ENCODE measurements at places on chromosomes 12 and 14.
A peak's percentile ranks its signal among the peaks of the same experiment; 100 is the strongest.

DNA sequence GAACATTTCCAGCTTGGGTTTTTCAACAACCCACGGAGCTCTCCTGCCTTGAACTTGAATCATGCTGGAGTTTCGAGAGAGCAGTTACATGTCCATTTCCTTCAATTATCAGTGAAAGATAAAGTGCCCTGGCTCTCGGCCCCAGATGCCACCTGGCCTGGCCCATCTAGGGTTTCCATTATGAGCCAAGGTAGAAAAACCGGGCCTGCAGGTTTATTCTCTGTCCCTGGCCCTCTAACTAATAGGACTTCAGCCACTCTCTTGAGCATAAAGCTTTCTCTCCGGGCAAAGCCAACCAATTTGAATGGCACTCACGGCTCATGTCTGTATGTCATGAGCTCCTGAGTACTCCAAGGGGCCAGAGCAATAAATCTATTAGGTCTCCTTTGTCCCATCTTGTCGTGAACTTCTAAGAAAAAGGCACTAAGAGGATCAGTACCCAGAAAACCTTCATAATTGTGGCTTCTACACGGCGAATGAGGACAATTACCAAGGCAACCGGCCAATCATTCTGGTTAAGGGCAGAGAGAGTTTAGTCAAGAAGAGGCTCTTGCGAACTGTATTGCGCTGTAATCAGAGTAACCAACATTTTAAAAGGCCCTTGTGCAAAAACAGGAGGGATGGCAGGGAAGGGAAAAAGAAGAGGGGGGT lies 392.3 kb downstream of the MED13L start:
- DNase-seq, result no peak

- DNase-seq, result no peak
These were observed 36.6 kb downstream of the TC2N start for GRCh38 chr14:91830777-91831176.

- DNase-seq, result no peak
These were observed 39.0 kb downstream of the CKB start for GRCh38 chr14:103483600-103483999.

DNA sequence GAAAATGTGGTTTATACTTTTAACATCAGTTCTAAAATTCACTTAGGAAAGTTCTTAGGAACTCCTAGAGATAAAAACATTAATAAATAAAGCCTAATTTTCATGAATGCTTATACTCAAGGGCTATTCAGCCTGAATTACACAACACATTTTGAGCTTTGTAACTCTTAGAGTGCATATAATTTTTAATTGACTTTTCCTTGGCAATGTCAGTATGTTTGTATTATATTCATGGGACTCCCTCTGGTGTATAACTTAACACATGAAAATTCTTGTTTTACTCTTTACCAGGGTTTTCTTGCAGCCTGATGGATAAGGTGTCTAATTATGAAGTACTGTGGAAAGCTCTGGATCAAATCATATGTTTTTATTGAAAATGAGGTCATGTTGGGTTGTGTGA lies 150.6 kb upstream of the HMGA2 start:
- DNase-seq, result no peak

DNA sequence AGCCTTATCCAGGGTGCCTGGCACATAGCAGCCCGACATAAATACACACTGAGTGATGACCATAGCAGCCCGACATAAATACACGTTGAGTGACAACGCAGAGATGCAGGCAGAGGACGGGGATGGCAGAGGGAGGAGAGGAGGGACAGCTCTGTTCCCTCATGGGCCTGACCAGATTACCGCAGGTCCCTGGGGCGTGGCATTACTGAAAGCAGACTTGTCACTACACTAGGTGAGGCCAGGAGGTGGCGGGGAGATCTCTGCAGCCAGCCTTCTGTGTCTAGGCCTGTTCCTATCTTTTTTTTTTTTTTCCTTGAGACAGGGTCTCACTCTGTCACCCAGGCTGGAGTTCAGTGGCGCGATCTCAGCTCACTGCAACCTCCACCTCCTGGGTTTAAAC lies 69.0 kb downstream of the HRK start:
- DNase-seq, result no peak

- DNase-seq, result peak; percentile 69
These were observed 14.3 kb upstream of the PTGER2 start for GRCh38 chr14:52299692-52300278.

- no peak for DNase-seq
These were observed 26.0 kb upstream of the KRT78 start for GRCh38 chr12:52874573-52875435.

- DNase-seq, result no peak
These were observed 285.9 kb upstream of the TMPO start for GRCh38 chr12:98229540-98229924.

- no peak for DNase-seq
These were observed 215.4 kb downstream of the GLT1D1 start for GRCh38 chr12:129068684-129069083.

DNA sequence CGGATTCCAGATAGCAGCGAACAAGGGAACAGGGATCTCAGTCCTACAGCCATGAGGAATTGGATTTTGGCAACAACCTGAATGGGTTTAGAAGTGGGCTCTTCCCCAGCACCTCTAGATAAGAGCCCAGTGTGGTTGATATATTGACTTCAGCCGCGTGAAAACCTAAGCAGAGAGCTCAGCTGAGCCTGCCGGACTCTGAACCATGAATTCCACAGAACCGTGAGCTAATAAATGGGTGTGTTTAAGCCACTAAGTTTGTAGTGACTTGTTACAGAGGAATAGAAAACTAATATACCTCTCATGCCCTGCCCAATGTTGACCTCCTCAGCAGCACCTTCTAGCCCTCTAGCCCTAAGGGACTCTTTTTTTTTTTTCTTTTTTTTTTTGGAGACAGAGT lies 32.4 kb upstream of the TMED10 start:
- DNase-seq, result no peak

GRCh38 chr12:8420506-8420905 lies 35.3 kb upstream of the CLEC6A start:
- no peak for DNase-seq

- no peak for DNase-seq
These were observed 12.3 kb downstream of the PPHLN1 start for GRCh38 chr12:42338280-42338679.

DNA sequence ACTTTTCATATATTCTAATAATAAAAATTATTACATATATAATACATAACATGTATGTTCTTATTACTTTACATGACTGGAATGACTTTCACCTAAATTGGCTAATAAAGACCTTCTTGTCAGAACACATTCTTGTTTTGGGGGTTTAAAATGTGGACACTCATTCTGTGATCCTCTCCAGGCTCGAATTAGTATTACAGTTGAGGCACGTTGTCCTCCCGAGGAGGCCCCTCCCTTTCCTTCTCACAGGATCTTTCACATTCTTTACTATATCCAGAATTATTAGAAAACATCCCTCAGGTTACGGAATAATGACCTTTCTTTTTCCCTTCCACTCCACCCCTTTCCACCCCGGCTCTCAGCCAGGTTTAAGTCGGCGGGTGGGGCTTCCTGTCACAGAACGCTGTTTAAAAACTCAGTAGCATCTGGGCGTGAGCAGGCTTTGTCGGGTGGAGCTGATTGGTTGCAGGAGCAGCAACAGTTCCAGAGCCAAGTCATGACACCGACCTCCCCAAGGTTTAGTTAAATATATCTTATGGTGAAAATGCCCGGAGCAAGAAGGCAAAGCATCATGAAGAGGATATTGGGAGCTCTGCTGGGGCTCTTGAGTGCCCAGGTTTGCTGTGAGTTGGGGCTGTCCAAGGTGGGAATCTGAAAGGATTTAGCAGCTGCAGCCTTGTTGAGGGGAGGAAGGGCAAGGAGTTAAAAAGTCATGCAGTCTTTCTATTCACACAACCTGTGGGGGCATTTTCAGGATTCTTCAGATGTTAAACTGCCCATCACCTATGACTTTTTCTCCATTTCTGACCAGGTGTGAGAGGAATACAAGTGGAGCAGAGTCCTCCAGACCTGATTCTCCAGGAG lies 396.7 kb upstream of the OR4E1 start:
- no peak for DNase-seq

DNA sequence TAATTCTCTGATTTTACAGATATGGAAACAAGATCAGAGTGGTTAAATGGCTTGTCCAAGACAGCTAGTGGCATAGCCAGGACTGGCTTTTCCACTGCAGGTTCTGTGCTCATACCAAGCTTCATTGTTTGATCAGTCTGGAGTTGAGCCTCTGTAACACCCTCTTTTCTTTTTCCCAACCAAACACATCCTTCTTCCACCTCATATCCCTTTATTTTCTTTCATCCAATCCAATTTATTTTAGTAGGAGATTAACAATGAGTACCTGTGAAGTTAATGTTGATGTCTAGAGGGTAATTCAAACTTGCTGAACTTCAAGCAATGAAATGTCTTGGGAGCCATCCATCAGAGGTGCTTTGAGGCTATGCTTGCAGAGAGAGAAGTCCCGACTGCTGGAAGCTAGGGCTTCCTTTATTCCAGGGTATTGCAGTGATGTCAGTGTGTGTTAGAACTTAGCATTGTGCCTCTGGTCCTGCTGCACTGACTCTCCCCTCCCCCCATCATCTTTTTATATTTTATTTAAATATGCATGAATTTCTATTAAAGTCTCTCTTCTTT lies 452.1 kb upstream of the PDE3A start:
- DNase-seq, result no peak

DNA sequence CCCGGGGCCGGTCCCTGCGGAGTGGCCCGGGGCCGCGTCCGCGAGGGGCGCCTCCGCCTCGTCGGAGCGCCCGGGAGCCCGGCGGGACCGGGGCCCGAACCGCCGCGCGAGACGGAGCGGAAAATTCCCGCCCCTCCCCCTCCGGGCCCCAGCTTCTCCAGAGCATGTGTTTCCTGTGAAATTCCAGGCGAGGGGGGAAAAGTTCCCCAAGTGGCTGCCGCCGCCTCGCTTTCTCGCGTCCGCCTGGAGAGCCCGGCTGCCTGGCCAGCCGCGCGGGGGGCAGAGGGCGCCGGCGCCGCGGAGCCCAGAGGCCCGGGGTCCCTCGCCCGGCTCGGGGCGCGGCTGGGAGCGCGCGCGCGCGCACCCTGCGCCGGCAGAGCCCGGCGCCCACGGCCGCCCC lies 904 bp downstream of the CACNA1C start:
- DNase-seq, result peak; percentile 66

GRCh38 chr12:51773145-51773869 lies 75.2 kb downstream of the FIGNL2 start:
- no peak for DNase-seq

GRCh38 chr14:24941719-24942118 lies 108.2 kb downstream of the STXBP6 start:
- DNase-seq, result peak; percentile 33

DNA sequence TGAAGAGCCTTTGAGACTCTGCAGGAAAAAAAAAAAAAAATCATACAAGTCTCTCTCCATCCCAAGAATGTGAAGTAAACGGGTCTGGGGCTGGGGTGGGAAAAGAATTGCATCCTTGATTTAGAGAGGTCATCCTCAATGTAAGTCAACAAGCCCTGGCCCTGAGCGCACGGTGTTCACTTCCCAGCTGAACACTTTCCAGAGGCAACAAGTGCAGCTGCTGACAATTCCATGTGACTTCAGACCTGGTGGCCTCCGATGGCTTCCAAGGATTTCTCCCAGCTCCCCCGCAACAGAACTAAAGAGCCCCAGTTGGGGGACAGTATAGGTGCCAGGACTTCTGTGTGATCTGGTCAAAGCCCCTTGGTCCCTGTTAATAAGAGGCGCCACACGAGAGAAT lies 2.4 kb downstream of the RILPL1 start:
- DNase-seq, result no peak

- peak; percentile 1 for DNase-seq
These were observed 35.0 kb upstream of the TUNAR start for GRCh38 chr14:95841668-95842067.

DNA sequence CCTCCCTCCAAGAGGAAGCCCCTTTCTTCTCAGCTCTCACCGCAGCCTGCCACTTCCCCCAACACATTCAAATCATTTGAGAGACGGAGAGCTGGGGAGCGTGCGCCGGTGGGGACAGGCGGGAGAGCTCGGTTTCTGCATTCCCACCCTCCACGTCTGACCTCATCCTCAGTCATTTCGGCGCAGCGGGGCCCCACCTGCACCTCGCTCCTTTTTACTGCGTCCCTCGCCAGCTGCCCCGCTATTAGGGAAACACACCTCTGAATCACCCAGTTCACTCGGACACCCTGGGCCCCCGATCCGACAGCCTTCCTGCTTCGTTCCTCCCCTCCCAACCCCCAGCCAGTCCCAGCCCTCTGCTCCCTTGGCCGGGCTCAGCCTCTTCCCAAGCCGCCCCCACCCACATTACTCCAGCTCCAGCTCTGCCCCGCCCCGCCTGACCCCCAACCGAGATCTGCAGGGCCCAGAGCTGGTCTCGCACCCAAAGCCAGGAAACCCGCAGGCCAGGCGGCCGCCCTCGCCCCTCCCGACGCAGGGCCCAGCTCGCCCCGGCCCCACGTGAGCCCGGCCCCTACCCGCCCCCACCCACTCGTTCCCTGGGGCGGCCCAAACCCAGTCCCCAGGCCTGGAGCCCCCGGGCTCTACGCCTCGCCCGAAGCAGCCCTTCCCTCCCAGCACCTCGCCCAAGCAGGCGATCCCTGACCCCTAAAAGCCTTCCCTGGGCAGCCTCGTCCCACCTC lies 783 bp downstream of the CORO1C start:
- peak; percentile 88 for DNase-seq

- no peak for DNase-seq
These were observed 90.3 kb downstream of the IGF1 start for GRCh38 chr12:102390068-102390467.

- no peak for DNase-seq
These were observed 18.5 kb upstream of the BHLHE41 start for GRCh38 chr12:26143291-26143690.

DNA sequence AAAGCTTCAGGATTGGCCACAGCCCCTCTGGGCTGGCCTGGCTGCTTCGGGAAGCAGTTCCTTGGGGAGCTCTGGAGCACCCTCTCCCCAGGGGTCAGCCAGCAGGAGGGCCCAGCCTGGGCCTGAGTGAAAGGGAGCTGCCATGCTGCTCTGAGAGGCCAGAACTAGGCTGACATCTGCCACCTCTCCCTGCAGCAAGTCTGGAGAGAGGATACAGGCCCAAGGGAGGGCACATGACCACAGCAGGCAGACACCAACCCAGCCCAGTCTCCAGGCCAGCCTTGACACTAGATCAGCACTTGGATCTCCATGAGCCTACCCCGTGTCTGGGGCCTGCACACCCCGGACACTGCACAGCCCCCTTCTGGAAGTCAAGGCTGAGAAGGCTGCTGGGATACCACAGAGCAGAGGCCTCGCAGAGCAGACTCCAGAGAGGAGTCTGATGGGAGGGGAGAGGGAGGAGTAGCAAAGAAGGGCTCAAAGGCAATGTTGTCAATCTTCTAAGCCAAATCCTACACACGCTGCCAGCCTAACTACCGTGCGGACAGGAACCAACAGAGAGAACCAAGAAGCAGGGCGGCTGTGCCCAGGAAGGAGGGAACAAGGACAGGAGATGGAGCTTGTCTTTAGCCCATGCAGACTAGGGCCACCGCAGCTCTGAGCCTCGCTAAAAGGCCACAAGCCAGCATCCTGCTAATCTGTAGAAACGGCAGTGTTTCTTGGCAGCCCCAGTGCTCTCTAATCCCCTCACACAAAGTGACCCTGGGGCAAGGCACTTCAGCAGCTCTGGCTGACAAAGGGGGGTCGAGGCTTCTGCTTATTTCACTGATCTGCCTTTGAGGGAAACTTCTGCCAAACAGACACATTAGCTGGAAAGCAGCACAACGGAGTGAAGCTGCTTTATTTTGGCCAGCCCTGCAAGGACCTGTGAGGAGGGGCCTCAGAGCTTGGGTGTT lies 12.9 kb downstream of the COL2A1 start:
- DNase-seq, result peak; percentile 58

GRCh38 chr14:22556021-22556989 lies 32.7 kb downstream of the DAD1 start:
- no peak for DNase-seq
